Osteoblast (primary cell): ENCODE measurements at places on chromosomes 2 and 18. TPM values are rescaled to one million over a fixed set of nuclear protein-coding genes. Genes with fewer than 3 reads are reported as not detected.
A peak's percentile ranks its signal among the peaks of the same experiment; 100 is the strongest.

ACMSD gene
- not detected in 2 replicates for total RNA-seq

CYS1 gene
- total RNA-seq = 0.36 and 1.5 TPM in 2 replicates

ECEL1 gene
- not detected in 2 replicates for total RNA-seq

POTEJ gene
- total RNA-seq = not detected in 2 replicates

DNA sequence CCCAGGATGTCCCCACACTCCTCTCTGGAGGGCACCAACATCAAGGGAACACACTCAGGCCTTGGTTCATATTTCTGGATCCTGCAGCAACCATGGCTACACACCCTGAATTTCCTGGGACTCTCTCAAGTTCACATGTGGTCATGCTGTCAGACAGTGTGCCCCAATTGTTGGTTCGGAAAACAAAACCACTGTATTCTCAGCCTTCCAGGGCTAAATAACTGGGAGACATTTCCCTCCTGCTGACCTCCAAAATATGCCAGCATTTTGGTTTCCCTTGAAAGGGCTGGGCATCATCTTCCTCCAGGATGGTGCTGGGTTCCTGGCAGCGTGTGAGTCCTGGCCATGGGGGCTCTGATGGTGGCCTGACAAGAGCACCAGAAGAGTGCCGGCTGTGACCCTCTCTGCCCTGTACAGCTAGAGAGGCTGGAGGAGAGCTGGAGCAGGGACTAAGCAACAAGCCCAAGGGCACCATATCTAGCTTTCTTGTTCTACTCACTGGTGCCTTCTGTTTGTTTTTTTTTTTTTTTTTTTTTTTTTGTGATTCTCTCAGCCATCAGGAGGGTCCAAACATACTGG is 37.5 kb upstream of the WIPF1 start:
- DNase-seq = no peak
- H3K27me3 ChIP-seq = no peaks in the 10 kb centered on the region
- peak overlapping the region; percentile 83 for H3K27ac ChIP-seq
- H3K4me3 ChIP-seq = no peak overlapping the region
- H3K36me3 ChIP-seq = no peaks in the 10 kb centered on the region

DNA sequence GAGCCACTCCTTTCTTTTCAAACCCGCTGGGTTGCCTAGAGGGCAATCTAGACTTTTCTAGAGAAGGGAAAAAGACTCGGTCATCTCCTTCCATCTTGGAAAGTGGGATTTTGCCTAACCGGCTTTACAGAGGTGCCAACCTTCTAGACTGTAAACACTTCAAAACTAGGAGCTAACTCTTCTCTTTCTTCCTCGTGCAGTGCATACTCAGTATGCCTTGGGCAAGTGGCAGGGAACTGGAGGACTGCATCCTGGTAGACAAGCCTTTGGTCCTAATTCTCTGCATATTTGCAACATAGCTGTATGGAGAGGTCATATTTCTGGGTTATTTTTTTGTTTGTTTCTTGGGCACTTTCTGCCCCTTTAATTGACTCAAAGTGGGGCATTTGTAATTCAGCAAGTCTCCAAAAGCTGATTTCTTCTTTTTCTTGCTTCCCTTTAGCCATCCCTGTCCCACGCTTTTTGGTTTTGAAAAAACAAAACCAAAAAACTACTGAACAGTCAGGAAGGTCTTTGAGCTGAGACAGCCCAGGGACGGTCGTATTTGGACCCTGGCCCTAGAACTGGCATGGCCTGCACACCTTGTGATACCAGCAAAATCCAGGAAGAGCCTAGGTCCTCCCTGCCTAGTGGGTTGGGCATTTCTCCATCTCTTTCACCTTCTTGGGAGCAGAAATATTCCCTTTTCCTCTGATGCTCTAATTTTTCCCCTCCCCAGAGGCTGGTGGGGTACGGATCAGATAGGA is 5.8 kb upstream of the GATA6 start:
- H3K4me1 ChIP-seq = peaks cover 2% of the 10 kb centered on the region
- H3K36me3 ChIP-seq = no peaks in the 10 kb centered on the region
- no peak overlapping the region for H3K27ac ChIP-seq
- peak; percentile 81 for DNase-seq
- peaks cover 88% of the 10 kb centered on the region for H3K27me3 ChIP-seq
- no peak overlapping the region for H3K4me3 ChIP-seq

CRYGD gene
- total RNA-seq = not detected in 2 replicates

DNA sequence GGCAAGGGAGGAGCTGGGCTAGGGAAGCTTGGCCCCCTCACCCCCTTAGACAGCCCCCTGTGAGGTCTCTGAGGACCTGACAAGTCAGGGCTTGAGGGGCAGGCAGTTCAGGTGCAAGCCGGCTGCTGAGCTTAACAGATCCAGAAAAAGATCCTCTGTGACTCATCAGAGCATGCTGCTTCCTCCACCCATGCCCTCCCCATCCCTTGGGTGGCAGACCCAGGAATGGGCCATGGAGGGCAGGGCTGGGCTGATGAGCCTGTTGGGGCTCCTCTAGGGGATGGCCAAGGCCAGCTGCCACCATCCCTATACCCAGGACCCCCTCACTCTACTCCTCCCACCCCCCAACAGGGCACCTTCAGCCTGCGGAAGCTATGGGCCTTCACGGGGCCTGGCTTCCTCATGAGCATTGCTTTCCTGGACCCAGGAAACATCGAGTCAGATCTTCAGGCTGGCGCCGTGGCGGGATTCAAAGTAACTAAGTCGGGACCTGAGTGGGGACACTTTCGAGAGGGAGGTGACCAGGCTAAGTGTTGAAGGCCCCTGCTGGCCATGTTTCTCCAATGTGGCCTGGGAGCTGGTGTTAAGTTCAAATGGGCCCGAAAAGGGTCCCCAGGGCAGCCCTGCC is 1.9 kb downstream of the SLC11A1 start:
- no peaks in the 10 kb centered on the region for H3K36me3 ChIP-seq
- H3K4me3 ChIP-seq = no peak overlapping the region
- no peaks in the 10 kb centered on the region for H3K4me1 ChIP-seq
- H3K27me3 ChIP-seq = peaks cover 10% of the 10 kb centered on the region
- no peak overlapping the region for H3K27ac ChIP-seq
- DNase-seq = peak; percentile 84

MEMO1 gene
- 35.1 and 37.6 TPM in 2 replicates for total RNA-seq

- H3K27ac ChIP-seq = no peak overlapping the region
- no peaks in the 10 kb centered on the region for H3K27me3 ChIP-seq
- H3K36me3 ChIP-seq = no peaks in the 10 kb centered on the region
Measured at GRCh38 chr2:17196380-17196779, 321.9 kb downstream of the RAD51AP2 start.

DNA sequence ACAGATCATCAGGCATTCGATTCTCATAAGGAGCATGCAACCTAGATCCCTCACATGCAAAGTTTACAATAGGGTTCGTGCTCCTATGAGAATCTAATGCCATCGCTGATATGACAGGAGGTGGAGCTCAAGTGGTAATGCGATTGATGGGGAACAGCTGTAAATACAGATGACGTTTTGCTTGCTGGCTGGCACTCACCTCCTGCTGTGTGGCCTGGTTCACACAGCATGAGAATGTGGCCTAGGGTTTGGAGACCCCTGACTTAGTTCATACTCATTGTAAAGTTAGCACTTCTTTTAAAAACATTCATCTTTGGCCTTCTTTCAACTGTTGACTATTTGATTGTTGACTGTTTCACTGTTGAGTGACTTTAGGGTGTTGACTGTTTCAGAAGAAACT is 8.7 kb upstream of the CHMP1B start:
- DNase-seq = no peak
- no peaks in the 10 kb centered on the region for H3K4me1 ChIP-seq
- H3K27me3 ChIP-seq = no peaks in the 10 kb centered on the region

GRCh38 chr2:190069936-190070696 is 7.6 kb upstream of the MSTN start:
- H3K27me3 ChIP-seq = no peaks in the 10 kb centered on the region
- H3K4me3 ChIP-seq = no peak overlapping the region
- no peaks in the 10 kb centered on the region for H3K4me1 ChIP-seq
- no peaks in the 10 kb centered on the region for H3K36me3 ChIP-seq

ABCB11 gene
- under 0.01 TPM in 1 of 2 replicates, not detected in the other for total RNA-seq

DNA sequence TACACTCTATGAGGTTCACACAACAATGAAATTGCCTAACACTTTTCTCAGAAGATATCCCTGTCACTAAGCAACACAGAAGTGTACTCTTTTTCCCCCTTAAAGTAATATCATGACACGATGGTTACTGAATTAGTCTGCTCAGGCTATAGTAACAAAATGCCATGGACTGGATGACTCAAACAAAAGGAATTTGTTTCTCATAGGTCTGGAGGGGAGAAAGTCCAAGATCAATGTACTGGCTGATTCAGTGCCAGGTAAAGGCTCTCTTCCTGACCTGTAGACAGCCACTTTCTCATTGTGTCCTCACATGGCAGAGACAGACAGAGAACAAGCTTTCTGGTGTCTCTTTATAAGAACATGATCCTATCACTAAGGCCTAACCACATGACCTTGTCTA is 211.9 kb downstream of the RBM43 start:
- no peaks in the 10 kb centered on the region for H3K27me3 ChIP-seq
- H3K4me3 ChIP-seq = no peak overlapping the region
- no peak for DNase-seq
- no peak overlapping the region for H3K27ac ChIP-seq
- peaks cover 21% of the 10 kb centered on the region for H3K4me1 ChIP-seq

DNA sequence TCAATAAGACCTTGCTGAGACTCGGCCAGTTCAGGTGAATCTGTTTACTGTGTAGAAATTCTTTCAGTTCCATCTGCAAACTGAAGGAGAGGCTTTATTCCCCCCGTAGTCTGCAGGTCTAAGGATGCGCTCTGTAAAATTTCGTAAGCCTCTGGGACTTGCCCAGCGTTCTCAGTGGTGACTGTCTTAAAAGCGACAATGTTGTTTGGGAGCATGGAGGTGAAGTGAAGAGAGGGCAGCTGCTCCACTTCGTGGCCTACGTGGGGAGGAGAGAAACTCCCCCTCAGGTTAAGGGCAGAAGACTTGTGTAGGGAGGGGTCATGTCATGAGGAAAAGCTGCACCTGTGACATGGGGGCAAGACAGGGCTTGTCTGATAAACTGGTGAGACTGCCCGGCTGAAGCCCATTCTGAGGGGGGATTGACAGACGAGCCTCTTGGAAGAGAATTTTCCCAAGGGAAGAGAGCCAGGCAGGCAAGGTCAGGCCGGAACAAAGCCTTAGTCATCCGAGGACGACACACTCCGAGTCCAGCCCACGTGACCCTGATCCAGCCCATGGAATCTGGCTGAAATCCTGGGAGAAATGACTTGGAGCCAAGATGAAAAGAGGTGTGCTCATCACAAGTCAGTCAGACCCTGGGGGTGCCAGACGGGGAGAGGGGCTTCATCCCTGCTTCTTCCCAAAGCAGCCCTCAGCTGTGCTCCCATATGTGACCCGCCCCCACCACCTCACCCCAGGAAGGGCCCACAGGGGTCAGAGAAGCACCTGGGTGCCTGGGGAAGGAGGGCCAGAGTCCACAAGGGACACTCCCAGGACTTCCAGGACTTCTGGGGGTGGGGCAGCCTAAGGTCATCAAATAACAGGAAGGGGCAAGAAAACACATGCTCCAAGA is 88.5 kb upstream of the SH3BP4 start:
- peak; percentile 88 for DNase-seq
- H3K36me3 ChIP-seq = no peaks in the 10 kb centered on the region
- H3K4me3 ChIP-seq = no peak overlapping the region
- H3K4me1 ChIP-seq = peaks cover 5% of the 10 kb centered on the region
- H3K27me3 ChIP-seq = no peaks in the 10 kb centered on the region

DCTN1 gene
- total RNA-seq = 135 and 177 TPM in 2 replicates
